ENCODE measurements at places on chromosomes 5 and 9.

- no peak for DNase-seq
- H3K4me1 ChIP-seq: peaks cover 36% of the 10 kb centered on the region
- H3K27me3 ChIP-seq: no peaks in the 10 kb centered on the region
Observed at GRCh38 chr9:125646621-125647100, 60.3 kb downstream of the MAPKAP1 start.

GRCh38 chr5:171149333-171149732 is 159.7 kb upstream of the TLX3 start:
- H3K27ac ChIP-seq: no peak overlapping the region
- H3K4me3 ChIP-seq: no peak overlapping the region
- DNase-seq: no peak
- peaks cover 2% of the 10 kb centered on the region for H3K27me3 ChIP-seq
- H3K36me3 ChIP-seq: no peaks in the 10 kb centered on the region
- no peaks in the 10 kb centered on the region for H3K4me1 ChIP-seq

- no peak overlapping the region for H3K4me3 ChIP-seq
- H3K27ac ChIP-seq: no peak overlapping the region
- peaks cover 2% of the 10 kb centered on the region for H3K27me3 ChIP-seq
- no peak for DNase-seq
Observed at GRCh38 chr5:76202182-76202581, 119.0 kb downstream of the SV2C start.

DNA sequence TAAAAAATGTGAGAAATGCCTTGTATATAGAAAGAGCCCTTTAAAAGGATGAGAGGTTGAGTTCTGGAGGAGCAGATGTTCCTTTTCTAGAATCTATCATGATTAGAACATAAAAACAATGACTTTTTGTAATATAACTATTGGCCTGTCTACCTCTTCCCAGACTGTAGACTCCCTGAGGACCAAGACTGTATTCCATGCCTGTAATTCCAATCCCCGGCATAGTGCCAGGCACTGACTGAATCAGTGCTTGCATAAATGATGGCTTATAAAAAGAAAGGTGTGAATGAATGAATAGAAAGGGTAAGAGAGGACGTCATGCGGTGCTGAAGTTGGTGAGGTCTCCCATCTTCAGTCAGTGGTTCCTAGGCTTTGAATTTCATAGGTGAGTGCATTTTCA is 92.6 kb upstream of the GDNF start:
- H3K4me1 ChIP-seq: no peaks in the 10 kb centered on the region
- DNase-seq: no peak

DNA sequence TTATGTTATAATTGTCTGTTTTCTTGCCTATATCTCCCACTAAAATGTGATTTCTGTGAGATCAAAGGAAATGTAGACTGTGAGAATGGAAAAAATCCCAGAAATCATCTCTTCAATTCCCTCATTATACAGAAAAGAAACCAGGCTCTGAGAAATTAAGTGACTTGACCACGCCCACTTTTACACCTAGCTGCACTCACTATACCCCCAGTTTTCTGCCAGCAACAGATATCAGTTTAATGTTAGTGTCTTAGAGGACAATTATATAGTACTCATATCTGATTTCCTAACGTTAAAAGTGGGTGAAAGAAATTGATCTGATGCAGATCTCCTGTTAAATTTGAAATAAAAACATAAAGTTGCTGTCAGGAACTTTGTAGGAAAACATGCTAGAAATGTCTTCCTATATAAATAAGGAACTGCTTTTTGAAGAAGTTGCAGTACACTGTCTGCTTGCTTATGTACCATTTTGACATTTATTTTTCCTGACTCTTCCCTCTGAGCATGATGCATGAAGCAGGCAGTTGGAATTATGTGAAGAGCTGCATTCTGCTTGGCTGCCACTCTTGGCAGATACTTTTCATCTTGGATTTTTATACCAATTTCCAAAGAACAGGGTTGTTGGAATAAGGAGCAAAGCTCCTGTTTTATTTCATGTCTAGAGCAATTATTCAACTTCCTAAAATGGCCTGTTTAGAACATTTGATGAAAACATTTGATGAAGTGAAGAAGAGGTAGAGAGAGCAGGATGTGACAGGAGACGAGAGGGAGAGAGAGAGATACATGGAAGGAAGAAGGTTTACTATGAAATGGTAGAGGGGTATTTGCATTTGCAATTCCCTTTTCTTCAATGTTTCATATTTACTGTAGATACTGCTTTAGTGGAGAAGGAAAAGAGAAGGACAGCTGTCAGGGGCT is 57.3 kb upstream of the RICTOR start:
- peaks cover 5% of the 10 kb centered on the region for H3K4me1 ChIP-seq
- no peak overlapping the region for H3K4me3 ChIP-seq
- peaks cover 2% of the 10 kb centered on the region for H3K27me3 ChIP-seq
- no peak for DNase-seq
- H3K27ac ChIP-seq: no peak overlapping the region

GRCh38 chr5:52738095-52738506 is 49.6 kb upstream of the ITGA1 start:
- H3K36me3 ChIP-seq: no peaks in the 10 kb centered on the region
- no peak for DNase-seq
- no peak overlapping the region for H3K4me3 ChIP-seq
- H3K27me3 ChIP-seq: peaks cover 4% of the 10 kb centered on the region
- no peaks in the 10 kb centered on the region for H3K4me1 ChIP-seq

- peaks cover 35% of the 10 kb centered on the region for H3K36me3 ChIP-seq
- peaks cover 44% of the 10 kb centered on the region for H3K4me1 ChIP-seq
- H3K4me3 ChIP-seq: no peak overlapping the region
- no peaks in the 10 kb centered on the region for H3K27me3 ChIP-seq
- peak overlapping the region; percentile 41 for H3K27ac ChIP-seq
- DNase-seq: no peak
Observed at GRCh38 chr5:68225188-68225910, 9.8 kb downstream of the PIK3R1 start.

Measured in memory B cell (primary cell).